ENCODE measurements at places on chromosomes 11 and 22.
A peak's percentile ranks its signal among the peaks of the same experiment; 100 is the strongest.

- DNase-seq, result no peak
Measured at GRCh38 chr11:15720460-15720859, 605.7 kb downstream of the INSC start.

- no peak for DNase-seq
Measured at GRCh38 chr22:35882211-35883030, 146.2 kb downstream of the RBFOX2 start.

DNA sequence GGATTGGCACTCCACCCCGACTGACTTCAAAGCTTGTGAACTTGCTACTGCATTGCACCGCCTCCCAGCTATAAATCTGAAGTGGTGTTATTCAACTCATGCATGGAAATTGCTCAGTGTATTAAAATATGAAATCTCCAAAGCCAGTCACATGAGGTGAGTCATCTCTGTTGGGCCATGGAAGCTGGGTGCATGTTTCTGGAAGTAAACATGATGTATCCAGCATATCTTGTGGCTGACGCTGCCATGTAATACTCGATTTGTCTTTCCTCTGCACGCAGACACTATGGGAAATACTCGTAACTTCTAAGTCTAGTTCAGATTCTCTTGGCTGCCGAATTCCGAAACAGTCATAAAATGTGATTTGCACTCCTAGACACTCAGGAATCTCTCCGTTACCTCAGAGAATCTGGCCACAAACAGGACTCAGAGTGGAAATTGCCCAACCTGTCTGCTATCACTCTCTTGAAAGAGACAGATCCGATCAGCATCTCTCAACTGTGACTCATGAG, 154.9 kb upstream of the MPPED2 start:
- DNase-seq, result no peak

- DNase-seq, result no peak
Measured at GRCh38 chr11:115617767-115618166, 113.6 kb upstream of the CADM1 start.

GRCh38 chr11:45889555-45889954, 4.1 kb downstream of the MAPK8IP1 start:
- DNase-seq, result no peak

- DNase-seq, result no peak
Measured at GRCh38 chr11:64697663-64698375, 25.2 kb downstream of the NRXN2 start.

DNA sequence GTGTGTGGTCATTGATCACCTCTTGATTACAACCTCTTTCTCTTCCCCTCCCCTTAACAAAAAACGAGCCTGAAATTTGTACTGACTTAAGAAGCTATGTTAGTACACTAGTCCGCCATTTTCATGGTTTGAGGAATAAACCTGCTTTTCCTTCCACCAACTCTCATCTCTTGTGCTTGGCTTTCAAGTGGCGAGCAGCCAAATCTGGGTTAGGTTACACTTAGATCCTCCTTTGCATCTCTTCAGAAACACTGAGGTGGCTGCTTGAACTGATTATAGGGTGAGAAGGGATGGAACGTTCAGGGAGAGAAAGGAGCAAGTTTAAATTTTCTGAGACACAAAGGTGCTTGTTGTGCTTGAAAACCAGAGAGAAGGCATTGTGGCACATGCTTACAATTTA, 2171.4 kb downstream of the LRRC4C start:
- no peak for DNase-seq

DNA sequence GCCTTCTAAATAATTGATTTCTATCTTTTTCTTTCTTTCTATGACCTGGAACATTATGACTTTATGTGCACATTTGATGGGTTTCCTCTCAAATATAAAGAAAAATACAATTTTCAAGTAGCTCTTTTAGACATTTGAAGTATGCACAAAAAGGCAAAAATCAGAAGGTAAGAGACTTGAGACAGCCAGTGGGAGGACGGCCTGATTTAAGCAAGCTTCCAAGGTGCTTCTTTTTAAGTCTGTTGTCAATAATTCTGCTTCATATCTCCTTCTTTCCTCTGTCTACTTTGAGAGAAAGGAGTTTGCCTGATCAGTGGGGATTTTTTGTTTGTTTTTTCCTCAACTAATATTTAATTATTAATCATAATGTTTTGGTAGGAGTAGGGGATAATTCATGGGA, 188.2 kb upstream of the ARHGAP20 start:
- DNase-seq, result no peak

- peak; percentile 59 for DNase-seq
Measured at GRCh38 chr22:25167082-25167481, 32.6 kb upstream of the CRYBB3 start.

DNA sequence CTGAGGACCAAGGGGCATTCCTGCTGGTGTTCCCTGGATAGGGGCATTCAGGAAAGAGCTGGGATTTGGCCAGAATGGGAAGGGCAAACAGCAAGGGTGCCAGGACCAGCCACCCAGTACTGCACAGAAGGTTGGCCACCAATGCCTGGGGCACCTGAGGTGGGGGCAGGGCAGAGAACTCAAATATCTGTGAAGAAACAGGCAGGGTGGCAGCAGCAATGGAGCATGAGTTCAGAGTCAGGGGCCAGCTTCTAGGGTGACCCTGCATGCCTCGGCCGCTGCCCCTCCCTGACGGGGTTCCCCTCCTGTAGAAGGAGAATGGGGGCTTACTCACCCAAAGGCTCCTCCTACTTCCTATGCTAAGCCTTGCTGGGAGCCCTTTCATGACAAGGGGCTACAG, 79.3 kb upstream of the SHANK2 start:
- DNase-seq, result no peak

DNA sequence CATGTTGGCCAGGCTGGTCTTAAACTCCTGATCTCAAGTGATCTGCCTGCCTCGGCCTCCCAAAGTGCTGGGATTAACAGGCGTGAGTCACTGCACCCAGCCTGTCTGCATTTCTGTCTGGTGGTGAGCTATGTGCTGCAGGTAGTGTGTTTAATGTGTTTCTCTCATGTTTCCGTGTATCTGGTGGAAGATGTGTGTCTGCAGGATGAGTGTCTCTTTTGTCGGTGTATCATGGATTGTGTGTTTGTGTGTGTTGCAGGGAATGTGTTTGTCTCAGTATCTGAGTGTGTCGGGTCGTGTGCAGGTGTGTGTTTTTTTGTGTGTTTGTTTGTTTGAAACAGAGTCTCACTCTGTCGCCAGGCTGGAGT, 16.1 kb downstream of the SCARF2 start:
- no peak for DNase-seq

DNA sequence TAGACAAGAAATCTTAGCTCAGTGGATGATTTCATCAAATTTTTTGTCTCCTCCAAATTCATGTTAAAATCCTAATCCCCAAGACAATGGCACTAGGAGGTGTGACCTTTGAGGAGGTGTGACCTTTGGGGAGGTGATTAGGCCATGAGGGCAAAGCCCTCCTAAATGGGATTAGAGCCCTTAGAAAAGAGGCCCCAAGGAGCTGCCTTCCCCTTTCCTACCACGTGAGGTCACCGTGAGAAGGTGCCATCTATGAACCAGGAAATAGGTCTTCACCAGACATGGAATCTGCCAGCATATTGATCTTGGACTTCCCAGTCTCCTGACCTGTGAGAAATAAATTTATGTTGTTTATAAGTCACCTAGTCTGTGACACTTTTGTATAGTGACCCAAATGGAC, 138.7 kb downstream of the TRIM29 start:
- DNase-seq, result no peak

GRCh38 chr11:32255841-32256240, 165.0 kb downstream of the RCN1 start:
- DNase-seq, result no peak

DNA sequence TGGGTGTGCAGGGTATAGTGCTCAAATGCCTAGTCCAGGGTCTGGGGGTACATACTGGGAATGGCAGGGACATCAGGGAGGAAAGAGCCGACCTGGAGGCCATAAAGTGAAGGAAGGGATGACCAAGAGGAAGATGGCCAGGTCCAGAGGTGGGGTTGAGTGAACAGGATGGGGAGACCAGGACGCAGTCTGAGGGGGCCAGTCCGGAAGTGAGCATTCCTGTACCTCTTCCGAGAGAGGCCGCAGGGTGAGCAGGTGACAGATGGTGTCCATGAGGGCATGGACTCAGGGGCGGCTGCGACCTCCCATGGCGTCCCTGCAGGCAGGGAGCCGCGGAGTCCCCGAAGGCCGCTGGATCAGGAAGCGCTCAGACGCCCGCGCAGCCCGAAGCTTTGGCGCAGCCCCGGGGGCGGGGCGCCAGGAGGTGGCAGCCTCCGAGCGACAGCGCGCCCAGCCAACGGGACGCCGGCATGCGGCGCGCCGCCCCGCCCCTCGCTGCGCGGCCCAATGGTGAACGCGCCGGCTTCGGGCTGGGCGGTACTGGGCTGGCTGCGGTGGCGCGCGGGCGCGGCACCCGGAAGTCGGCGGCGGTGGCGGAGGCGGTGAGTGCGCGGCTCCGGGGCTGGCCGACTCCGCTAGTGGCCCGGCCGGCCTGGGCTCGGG, at the start of gene TANGO2:
TANGO2 (plus strand) TSS at position 578 of the 663 bp plus-strand sequence. CDS start 15,689 bp downstream, outside the sequence.
- peak; percentile 96 for DNase-seq

- DNase-seq, result no peak
Measured at GRCh38 chr11:66915046-66915832, 42.9 kb downstream of the PC start.

GRCh38 chr11:94595076-94595475, 27.9 kb downstream of the PIWIL4 start:
- DNase-seq, result no peak

DNA sequence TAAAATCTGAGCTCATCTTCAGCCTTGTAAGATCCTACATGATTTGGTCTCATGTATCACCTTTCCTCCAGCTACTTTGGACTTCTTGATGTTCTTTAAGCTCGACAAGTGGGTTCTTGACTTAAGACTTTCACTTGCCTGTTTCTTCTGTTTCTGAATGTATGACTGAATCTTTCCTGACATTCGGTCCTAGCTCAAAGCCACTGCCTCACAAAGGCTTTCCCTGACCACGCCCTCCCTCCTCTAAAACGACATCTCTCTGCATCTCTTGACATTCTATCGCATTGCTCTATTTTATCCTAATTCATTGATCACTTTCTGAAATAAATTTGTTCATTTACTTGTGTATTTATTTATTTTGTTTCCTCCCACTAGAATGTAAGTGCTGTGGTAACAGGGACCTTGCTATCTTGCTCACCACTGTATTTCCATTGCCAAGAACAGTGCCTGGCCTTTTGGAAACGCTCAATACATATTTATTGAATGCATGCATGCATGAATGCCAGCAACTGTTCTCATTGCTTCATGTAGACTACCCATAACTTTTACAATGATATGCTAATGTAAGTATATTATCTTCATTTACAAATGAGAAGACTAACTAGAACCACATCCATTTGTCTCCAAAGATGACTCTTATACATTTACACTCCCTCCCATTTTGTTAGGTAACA, 43.0 kb downstream of the LMO2 start:
- no peak for DNase-seq

- no peak for DNase-seq
Measured at GRCh38 chr11:133536198-133536597, 3.9 kb upstream of the OPCML start.

- DNase-seq, result no peak
Measured at GRCh38 chr11:106466521-106467080, 389.1 kb downstream of the AASDHPPT start.

DNA sequence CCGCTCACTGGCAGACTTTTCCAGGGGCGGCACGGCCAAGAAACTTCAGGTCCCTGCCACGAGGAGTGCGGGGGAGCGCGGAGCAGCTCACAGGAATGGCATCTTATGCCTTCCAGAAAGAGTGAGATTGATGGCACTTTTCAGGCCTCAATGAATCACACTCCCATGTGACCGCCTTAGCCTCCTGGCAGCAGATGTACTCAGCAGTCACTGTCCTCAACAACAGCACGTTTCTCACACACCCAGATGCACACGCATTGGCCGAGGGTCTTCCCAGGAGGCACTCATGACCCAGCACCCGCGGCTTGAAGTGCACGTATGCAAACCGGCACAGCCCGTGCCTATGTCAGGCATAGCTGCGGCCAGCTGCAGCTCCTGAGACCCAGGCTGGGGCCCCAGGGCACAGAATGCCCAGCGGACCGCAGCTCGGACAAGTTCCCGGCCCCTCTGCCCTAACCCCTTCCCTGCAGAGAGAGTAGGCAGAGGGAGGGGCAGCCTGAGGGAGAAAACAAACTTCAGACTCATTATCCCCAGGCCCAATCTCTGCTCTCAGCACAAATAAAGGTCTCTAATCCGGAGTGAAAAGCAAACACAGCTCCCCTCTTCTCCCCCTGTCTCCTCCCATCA, 48.3 kb downstream of the RPUSD4 start:
- no peak for DNase-seq

DNA sequence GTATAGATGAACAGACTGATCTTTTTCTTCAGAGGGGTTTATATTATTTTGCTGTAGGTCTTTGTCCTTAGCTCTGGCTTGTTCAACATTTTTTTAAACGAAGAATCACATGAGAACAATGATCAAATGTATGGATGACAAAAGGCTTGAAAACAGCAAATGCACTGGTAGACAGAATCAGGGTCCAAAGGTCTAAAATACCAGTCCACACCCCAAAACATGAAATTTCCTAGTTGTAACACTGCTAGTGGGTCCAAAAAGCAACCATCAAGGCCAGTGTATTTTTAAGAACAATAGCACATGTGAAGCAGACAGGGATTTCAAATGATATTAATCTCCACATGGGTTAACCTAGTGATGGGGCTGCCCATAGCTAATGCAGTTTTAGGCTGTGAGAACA, 162.0 kb downstream of the SWAP70 start:
- no peak for DNase-seq

GRCh38 chr11:36722421-36722820, 124.4 kb upstream of the RAG2 start:
- no peak for DNase-seq

DNA sequence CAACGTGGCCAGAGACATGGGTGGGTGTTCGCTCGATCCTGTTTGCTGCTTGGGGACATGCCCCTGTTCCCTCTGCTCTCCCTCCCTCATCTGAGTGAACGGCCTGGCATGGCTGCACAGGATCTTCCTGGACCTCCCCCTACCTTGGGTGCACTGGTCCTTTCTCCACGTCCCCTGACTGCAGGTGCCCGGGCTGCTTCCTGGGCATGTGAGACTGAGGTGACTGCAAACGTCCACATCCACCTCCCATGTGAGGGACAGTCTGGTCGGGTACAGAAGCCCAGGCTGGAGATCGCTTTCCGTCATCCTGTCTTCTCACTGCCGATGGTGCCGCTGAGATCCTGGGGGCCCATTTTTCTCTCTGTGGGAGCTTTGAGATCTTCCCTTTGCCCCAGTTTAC, 11.8 kb downstream of the SULT4A1 start:
- DNase-seq, result no peak
